ENCODE measurements at places on chromosomes 3 and 15.

GRCh38 chr15:29138260-29138659, 131.4 kb downstream of the NSMCE3 start:
- no peak for DNase-seq

- no peak for DNase-seq
Observed at GRCh38 chr3:68986496-68987208, 26.8 kb downstream of the EOGT start.

DNA sequence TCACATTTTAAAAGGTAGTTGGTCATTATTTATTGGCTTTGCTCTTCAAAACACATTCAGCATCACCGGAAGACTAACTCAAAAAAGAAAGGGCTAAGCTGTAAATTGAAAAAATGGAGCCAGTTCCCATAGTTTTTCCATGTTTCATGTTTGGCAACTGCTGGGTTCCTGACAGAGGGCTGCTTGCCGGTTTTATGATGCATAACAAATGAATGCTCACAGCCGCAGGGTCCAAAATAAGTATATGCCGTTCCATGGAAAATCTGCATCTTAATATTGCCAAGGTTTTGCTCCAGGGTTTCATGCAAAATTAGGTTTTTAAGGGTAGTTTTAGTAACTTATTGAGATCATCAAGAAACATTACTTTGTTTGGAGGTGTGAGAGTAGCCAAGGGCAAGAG, 15.8 kb downstream of the SLC12A1 start:
- no peak for DNase-seq

DNA sequence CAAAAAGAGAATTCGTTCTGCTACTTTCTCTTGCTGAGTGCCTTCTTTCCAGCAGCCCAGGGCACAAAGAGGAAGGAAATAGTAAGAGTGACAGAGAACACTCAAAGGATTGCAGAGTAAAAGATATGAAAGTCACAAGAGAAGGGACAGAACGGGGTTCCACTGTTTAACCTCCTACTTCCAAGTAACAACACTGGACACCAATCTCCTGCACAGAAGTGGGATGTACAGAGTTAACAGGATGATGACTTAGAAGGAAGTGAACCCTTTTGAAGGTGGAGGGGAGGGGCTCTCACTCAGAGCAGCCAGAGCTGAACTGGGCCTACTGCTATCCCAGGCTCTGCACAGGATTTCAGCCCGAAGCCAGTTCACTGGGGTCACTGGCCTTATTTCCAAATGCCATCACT, 130.1 kb upstream of the PRICKLE2 start:
- peak; percentile 5 for DNase-seq

DNA sequence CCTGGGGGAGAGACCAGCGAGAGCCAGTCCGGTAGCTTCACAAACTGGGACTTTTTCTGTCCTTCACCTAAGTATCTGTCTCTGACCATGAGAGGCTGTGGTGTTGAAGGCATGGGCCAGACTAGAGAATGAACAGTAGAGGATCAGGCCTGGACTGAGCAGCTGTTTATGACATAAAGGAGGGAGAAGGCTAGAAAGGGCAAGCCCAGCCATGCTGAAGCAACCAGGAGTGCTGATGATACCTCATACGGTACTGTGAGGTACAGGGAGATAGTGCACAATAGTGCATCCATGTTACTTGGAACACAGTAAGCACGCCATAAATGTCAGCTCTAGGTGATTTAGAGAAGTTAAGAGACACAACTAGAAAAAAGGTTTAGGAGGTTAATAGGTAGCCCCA, 22.6 kb upstream of the TIMP4 start:
- no peak for DNase-seq

GRCh38 chr15:33309602-33310276, 1.0 kb upstream of the RYR3 start:
- no peak for DNase-seq

- DNase-seq: no peak
Observed at GRCh38 chr3:50455161-50456018, 48.0 kb downstream of the CACNA2D2 start.

DNA sequence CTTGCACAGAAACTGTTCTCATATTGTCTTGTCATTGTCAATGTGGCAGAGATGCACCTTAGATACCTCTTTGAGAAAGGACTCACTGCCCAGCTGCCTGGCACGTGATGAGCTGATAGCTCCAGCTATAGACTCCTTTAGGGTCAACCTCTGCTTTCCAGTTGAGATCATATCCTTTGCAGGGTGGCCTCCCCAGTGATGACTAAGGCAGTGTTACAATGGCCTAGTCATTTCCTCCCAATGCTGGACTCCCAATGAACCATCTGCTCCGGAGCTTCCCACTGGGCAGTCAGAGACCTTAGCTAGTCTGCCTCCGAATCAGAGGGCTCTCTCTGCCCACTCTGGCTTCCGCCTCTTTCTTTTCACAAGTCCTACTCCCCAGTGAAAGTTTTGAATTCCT, 79.5 kb downstream of the CHRD start:
- peak; percentile 79 for DNase-seq

GRCh38 chr3:145490088-145491048, 670.6 kb downstream of the PLOD2 start:
- DNase-seq: no peak

DNA sequence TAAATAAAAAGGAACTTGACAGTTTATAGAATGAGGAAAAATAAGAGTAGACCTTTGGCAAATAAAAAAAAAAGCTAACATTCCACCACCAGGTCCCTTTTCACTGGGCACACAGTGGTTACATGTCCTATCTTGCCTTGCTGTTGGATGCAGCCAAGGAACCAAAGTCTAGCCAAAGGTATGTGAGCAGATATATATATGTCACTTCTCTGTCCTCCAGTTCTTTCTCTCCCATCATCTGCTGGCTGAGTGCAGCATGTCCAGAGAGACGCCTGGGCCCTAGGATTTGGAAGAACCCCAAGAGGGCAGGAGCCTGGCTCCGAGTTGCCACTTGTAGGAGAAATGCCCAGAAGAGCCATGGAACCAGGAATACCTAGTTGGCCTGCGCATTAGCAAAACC, 104.7 kb downstream of the SERPINI1 start:
- DNase-seq: no peak

- no peak for DNase-seq
Observed at GRCh38 chr3:174431717-174432116, 427.4 kb upstream of the NAALADL2 start.

- DNase-seq: no peak
Observed at GRCh38 chr3:149571381-149571780, 86.4 kb downstream of the WWTR1 start.

- DNase-seq: no peak
Observed at GRCh38 chr15:25378501-25378901, 60.3 kb downstream of the UBE3A start.

- DNase-seq: peak; percentile 14
Observed at GRCh38 chr15:38996111-38996631, 431.6 kb upstream of the RASGRP1 start.

DNA sequence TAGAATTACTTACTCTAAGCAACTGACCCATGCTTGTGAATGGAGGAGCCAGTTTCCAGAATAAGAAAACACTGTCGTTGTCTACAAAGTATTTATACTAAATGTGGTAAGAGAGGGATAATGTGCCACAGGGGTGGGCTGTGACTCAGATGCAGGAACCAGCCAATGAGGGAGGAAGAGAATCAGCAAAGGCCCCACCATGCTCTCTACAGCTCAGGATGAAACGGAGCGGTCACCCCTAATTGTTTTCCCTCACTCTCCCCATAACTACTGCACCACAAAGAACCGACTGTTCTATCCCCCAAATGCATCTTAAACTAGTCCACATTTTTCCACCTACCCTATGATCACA, 44.5 kb downstream of the BFSP2 start:
- DNase-seq: no peak

DNA sequence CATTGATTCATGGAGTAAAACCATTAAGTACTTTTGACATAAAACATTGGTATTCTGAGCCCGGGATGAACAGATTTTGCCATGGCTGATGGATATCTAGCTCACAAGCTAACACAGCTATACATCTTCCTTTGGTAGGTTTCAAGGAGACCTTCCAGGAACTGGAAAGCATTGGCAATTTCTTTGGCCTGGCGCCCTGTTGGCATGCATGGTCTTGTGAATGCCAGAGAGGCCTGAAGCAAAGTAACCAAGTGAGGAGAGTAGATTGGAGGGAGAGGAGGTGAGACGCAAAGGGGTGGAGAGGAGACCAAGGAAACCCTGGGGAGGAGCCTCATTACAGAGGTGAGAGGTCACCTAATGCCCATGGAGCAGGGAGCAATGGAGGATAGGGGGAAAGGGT, 67.2 kb downstream of the SQOR start:
- no peak for DNase-seq

GRCh38 chr3:184039414-184039813, 7.9 kb downstream of the HTR3D start:
- no peak for DNase-seq

DNA sequence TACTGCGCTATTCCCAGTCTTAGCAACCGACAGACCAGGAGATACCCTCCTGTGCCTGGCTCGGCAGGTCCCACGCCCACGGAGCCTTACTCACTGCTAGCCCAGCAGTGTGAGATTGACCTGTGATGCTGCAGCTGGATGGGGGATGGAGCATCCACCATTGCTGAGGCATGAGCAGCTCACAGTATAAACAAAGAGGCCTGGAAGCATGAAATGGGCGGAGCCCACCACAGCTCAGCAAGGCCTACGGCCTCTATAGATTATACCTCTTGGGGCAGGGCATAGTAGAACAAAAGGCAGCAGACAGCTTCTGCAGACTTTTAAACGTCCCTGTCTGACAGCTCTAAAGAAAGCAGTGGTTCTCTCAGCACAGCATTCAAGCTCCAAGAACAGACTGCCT, 160.3 kb downstream of the ANXA2 start:
- no peak for DNase-seq

DNA sequence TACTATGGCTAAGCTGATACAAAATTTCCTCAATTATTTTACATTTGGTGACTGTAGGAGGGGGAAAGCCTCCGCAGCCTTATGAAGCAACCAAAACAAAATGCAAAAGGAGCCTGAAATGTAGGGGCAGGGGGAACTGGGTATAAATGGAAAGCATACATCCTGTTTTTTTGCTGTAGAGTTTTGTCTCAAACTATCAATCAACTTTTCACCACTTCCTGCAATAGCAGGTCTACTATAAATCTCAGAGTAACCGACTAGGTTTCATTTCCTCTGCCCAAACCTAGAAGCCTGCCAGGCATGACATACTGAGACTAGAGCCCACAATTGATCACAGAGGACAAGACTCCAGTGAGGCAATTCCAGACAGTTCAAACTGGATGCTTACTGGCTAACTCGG, 91.3 kb downstream of the SHQ1 start:
- DNase-seq: no peak

GRCh38 chr15:44811337-44811736, 75.0 kb downstream of the TRIM69 start:
- DNase-seq: no peak

DNA sequence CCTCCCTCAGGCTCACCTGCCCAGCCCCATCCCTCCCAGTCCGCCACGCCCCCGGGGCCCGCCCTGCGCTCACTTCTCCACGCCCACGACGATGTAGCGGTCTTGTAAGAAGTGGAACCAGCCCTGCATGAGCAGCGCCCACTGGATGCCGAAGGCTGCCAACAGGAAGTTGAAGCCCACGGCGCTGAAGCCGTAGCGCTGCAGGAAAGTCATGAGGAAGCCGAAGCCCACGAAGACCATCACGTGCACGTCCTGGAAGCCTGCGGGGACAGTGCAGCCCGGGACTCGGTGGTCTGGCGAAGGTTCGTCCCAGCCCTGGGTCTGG, 9.7 kb downstream of the RHCG start:
- DNase-seq: no peak

- no peak for DNase-seq
Observed at GRCh38 chr15:42759093-42759492, 22.2 kb upstream of the CDAN1 start.

DNA sequence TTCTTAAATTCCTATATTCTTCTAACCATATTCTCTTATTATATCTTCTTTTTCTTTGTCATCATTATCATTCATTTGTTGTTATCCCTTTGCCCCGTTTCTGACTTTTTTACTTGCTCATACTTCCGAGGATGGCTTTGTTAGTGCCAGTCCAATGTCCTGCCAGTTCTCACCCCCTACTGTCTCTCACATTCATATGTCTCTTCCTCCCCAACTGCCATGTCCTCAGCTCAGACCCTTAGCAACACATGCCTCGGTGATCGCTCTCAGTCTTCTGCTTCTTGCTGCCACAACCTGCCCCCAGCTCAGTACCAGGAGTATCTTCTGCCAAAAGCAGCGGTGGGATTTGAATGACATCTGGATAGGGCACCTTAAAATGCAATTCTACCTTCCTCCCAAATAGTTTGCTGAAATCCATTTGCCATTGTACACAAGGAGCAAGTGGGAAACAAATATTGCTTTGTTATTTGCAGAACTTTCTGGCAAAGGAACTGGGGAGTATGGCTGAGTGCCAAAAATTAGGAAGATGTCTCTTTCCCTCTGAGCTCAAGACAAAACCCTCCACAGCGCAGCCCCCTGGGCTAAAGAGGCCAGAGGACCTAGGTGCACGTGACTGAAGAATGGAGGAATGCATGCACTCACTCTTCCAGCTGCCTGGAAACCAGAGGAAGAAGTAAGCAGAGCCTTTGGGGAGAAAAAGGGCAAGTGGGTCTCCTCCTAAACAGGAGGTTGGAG, 57.7 kb upstream of the CTNNB1 start:
- DNase-seq: no peak

DNA sequence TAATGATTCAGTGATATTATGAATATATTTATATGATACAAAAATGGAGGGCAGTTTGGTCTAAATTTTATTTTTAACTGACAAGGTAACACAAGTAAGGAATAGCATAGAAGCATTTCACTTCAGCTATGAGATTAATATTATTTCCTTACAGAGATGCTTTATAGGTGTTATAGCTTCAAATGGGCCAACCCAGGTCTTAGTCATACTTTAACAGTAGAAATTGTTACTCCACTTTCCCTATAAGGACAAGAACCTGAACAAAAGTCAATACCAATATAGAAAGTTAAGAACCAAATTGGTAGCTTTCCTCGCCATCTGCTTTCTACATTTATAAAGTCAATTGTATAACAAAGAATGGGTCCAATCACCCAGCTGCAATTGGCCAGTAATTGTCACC, 570.6 kb downstream of the FOXP1 start:
- no peak for DNase-seq

DNA sequence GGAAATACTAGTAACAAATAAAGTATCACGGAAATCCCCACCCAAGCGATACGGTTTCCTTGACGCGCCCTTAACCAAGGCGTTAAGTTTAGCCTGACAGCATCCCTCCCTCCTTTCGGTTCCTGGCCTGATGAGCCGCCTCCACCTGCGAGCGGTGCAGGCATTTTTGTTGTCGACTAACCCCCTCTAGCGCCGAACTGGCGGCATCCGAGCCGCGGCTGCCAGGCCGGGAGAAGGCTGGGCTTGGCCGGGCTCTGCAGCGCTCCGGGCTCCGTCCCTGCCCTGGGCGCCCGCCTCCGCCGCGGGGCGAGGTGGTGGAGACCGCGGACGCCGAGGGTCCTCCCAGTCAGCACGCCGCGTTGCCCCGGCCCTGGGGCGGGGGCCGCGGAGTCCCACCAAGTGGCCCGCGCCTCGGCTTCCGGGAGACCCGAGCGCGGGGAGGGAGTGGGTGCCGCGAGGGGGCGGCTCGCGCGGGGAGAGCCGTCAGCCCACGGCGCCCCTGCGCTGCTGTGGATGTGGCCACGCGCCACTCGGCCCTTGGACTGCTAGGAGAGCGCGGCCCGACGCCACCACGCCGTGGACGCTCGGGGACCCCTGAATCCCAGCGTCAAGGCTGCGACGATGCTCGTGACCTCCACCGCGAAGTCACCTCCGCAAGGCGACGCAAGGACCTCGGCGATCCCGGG, 1.1 kb upstream of the EPHA6 start:
- DNase-seq: peak; percentile 81

Data from SW 1271 (cell line).